ENCODE measurements at places on chromosomes 5 and 9. TPM values are rescaled to one million over a fixed set of nuclear protein-coding genes. Genes with fewer than 3 reads are reported as not detected.

- no peak for DNase-seq
Measured at GRCh38 chr5:52119768-52120167, 667.9 kb upstream of the ITGA1 start.

DNA sequence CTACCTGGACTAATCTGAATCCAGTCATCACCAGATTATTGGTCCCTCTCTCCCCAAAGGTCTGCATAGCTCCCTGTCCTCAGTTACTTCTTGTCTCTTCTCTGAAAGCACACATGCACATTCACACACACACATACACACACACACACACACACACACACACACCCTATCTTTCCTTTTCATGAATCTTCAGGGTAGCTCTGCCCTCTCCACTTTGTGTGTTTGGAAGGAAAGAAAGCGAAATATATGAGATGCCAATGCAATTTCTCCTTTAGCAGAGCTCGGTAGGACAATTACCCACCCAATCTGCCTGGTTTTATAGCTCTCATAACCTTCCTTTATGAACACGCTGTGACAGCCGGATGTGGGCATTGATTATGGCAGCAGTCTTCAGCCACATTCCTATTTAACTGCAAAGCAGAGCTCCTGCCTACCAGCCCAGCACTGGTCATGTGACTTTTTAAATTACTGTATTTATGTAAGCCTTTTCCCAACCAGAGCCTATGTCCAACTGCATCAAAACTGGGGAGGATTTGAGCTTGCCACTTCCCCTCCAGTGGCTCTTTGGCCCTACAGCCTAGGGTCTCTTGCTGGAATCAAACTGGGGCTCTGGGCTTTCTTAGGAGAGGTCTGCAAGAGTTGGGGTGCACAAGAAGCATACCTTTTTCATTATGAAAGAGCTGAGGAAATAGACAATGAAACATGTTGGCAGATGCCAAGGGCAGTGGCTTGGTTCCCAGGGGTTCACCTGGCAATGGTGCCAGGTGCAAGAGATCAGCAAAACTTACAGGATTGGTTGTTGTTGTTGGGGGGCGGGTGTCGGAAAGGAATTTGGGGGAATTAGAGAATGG is 20.8 kb upstream of the MATR3 start:
- no peak for DNase-seq

KCNV2 gene
- total RNA-seq: not detected

DNA sequence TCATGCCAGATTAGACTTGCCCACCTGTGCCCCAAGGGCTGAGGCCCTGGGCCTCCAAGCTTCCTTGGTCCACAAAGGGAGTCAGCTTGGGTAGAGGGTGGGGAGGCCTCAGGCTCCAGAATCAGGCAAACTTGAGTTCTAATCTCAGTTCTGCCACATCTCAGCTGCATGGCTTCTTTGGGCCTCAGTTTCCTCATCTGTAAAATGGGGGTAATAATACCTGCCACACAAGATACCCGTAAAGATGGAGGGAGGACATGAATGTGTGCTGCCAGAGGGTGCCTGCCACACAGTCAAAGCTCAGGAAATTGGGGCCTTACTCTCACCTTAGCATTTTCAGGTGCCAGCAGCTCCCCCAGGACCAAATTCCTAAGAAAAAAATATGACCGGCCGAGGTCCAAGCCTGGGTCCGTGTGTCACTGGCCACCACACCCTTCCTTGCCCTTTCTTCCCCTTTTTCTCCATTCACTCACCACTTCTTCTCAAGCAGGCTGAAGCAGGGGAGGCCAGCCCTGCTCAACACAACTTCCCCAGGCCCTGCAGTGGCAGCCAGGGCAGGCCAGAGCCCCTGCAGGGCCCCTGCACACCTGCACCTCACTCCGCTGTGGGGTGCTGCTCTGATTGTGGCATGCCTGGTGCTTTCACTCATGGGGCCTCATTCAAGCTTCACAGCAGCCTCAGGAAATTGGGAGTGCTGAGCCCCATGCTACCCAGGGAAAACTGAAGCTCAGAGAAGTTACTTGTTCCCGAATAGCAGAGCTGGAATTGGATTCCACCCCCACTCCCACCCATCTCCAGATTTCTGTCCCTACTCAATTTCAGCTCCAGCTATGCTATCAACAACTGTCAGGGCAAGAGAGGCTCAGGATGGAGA is 3.9 kb downstream of the RGS14 start:
- DNase-seq: no peak

DNA sequence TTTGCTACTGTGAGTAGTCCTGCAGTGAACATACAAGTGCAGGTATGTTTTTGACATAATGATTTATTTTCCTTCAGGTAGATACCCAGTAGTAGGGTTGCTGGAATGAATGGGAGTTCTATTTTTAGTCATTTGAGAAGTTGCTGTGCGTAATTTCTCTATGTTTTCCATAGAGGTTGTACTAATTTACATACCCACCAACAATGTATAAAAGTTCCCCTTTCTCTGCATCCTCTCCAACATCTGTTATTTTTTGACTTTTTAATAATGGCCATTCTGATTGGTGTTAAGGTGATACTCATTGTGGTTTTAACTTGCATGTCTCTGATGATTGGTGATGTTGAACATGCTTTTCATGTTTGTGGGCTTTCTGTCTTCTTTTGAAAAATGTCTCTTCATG is 64.7 kb upstream of the CTSL start:
- no peak for DNase-seq

- peak; percentile 82 for DNase-seq
Measured at GRCh38 chr5:150642567-150642927, 2.1 kb downstream of the SYNPO start.

DNA sequence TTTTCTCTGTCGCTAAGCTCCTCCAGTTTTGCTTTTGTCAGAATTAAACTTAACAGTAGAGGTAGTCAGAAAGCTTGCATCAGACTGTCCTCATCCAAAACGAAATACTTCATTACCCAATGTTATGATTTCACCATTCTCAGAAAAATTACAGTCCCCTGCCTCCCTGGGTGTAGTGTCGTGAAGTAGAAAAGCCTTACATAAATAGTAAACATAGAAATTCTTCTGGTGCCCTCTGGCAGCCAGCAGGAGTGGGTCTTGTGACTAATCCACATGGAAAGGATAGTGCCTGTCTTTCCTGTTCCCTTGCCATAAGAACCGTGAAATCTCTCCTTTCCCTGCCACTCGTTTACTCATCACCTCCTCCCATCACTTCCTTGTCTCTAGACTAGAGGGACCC is 230.6 kb downstream of the GNA14 start:
- DNase-seq: no peak

- no peak for DNase-seq
Measured at GRCh38 chr5:24163091-24163490, 481.7 kb downstream of the CDH10 start.

- DNase-seq: no peak
Measured at GRCh38 chr5:32445287-32445758, 783 bp upstream of the ZFR start.

GRCh38 chr5:98750693-98751092 is 22.8 kb upstream of the RGMB start:
- DNase-seq: no peak

C5orf34 gene
- 3.2 TPM for total RNA-seq

GRCh38 chr9:32581512-32582143 is 8.7 kb upstream of the NDUFB6 start:
- DNase-seq: no peak

GRCh38 chr9:73149371-73150067 is 2.1 kb upstream of the ANXA1 start:
- no peak for DNase-seq

DNA sequence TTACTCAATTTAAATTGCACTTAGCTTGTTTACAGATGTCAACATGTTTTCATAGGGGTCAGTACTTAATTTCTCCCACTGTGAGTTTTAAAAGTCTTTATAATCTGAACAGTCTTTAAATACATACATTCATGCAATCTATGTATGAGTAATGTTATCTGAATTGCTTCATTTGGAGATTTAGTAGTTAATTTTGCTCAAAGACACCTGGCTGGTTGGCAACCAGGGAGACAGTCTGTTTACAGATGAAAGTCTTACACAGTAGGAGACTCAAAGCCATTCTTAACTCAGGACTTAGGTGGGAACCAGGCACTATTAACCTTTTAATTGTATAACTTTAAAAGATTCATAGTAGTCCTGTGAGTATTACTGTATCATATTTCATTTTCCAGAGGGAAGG is 29.3 kb downstream of the DAB2 start:
- no peak for DNase-seq

GRCh38 chr9:105502276-105502675 is 54.4 kb downstream of the FSD1L start:
- DNase-seq: no peak

GRCh38 chr5:151627650-151628049 is 36.5 kb upstream of the FAT2 start:
- DNase-seq: no peak

GRCh38 chr5:135151256-135151655 is 117.2 kb upstream of the PITX1 start:
- DNase-seq: no peak

GRCh38 chr5:122653087-122654017 is 121.5 kb upstream of the SNX2 start:
- no peak for DNase-seq

- no peak for DNase-seq
Measured at GRCh38 chr5:115262011-115262320, 711 bp downstream of the PGGT1B start.

SLC27A6 gene
- 7.1 TPM for total RNA-seq

DNA sequence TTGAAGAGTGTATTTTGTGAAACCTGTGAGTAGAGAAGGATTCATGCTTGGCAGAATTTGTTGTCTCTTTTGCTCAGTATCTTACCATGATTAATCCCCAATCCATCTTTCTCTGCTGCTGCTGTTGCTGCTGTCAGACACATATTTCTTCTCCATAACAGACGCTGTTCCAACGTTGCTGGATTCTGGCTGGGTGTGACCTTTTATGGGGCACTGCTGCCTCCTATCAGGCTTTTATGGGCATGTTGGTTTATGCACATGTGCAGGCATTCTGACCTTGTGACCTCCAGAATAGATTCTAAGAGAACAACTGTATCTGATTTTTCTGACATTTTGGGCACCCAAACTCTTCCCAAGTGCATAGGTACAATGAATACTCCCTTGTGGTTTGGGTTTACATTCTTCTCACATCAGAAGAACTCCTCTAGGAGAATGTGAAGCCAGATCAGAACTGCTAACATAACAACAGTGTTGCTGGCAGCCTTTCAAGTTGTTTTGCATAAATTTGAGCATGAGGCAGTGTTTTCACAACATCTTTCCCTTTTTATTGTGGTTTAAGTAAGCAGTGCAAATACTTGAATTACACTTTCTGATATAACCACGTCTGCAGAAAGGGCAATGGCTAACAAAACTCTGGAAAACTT is 9.2 kb upstream of the ISL1 start:
- no peak for DNase-seq

IL11RA gene
- 19.4 TPM for total RNA-seq

MLLT3 gene
- 26.8 TPM for total RNA-seq

PGM5 gene
- total RNA-seq: 173 TPM

DNA sequence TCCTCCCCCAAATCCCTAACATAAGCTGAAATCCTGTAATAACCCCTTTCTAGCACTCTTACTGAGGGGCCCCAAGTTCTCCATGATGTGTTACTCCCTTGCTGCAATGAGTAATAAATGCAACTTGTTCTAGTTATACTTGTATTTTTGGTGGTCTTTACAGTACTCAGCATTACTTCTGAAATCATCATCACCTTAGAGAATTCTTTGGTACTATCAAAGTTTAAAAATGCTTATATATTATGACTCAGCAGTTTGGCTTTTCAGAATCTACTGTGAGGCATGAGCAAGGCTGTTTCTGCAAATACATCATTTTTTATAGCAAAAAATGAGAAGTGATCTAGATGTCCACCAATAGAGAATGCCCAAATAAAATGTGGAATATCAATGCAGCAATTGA is 20.7 kb upstream of the ROPN1L start:
- no peak for DNase-seq

DNA sequence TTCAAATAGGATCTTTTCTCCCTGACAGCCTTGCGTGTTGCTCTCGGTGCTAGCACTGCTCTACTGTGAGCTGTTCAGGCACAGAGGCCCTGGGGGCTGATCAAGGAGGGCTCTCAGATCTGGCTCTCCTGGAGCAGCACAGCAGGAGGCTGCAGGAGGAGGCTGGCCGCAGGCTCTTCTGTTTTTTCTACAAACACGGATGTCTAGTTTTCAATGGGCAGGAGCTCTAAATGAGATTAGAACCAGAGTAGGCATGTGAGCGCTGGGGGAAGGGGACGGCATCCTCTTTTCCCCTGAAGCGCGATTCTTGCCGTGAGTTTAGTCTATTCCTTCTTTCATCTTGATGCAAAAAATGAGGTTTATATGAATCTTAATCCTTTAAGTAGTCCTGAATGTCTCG is 61.7 kb upstream of the IRX4 start:
- DNase-seq: no peak

GRCh38 chr9:98944057-98944733 is 488 bp downstream of the COL15A1 start:
- DNase-seq: peak; percentile 63

- DNase-seq: no peak
Measured at GRCh38 chr5:66353186-66353585, 209.1 kb downstream of the SREK1 start.

GRCh38 chr9:22173908-22174307 is 164.8 kb upstream of the CDKN2B start:
- no peak for DNase-seq

NR6A1 gene
- total RNA-seq: 5.0 TPM

- DNase-seq: no peak
Measured at GRCh38 chr5:115963566-115963965, 1.3 kb downstream of the LVRN start.

- DNase-seq: no peak
Measured at GRCh38 chr5:151868451-151868850, 56.2 kb downstream of the GLRA1 start.

DNA sequence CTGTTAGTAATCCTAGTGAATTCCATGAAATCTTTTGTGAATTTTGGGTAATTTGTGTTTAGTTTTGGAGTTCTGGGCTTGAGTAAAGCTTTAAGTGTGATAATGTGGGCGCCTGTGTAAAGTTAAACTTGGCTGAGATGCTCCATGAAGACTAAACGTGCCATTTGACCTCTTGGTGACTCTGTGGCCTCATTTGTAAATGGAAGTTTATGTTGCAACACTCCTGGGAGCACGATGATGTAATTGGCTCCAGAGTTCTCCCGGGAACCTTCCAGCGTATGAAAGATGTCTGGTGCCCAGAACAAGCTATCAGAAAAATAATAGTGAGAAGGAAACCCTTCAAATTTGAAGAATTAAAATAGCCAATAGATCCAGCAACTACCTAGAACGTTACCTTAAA is 981.2 kb downstream of the TLE4 start:
- DNase-seq: peak; percentile 44

- DNase-seq: no peak
Measured at GRCh38 chr5:130871346-130872086, 293.5 kb downstream of the HINT1 start.

- DNase-seq: no peak
Measured at GRCh38 chr5:64789457-64789856, 20.7 kb downstream of the CWC27 start.

- DNase-seq: no peak
Measured at GRCh38 chr9:101201630-101202029, 173.1 kb downstream of the PLPPR1 start.

Data from ureter (tissue), 1 donor.